ENCODE measurements at places on chromosomes 6 and 20.

GRCh38 chr20:62025832-62026563, 39.7 kb downstream of the TAF4 start:
- DNase-seq = peak; percentile 12

GRCh38 chr20:57683881-57684807, 25.7 kb downstream of the PMEPA1 start:
- no peak for DNase-seq

DNA sequence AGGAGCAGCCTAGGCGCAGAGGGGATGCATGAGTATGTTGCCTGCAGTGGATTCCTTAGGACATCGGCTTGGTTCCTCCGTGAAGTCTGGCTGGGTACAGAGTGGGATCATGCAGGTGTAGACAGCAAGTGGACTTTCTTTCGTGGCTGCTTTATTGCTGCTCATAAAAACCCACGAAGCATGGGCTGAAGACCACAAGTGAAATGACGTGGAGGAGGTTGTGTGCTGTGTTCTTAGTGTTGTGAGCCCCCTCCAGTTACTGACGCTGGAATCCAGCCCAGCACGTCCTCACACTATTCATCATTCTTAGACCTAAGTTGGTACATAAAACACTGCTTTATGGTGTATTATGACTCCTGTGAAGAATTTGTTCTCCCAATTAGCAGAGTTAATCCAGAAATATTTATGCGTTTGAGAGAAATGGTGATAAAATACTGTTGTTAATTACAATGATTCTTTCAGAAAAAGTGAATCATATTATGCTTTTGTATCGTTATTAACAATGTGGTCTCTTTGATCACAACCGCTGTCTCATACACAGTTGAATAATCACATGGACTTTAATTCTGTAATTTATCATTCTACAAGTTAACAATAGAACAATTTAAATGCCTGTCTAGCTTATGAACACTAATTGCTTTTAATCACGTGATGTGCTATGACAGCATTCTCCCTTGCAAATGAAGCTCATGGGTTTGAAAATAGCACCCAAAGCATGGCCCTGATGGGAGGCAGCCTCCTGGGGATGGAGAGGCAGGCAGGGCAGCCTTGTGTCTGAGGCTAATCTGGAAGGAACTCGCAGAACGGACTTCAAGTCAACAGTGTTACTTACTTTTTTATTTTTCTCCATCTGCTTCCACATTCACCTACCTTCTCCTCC, 233.9 kb upstream of the SYNDIG1 start:
- DNase-seq = peak; percentile 0

- no peak for DNase-seq
These were observed 30.8 kb downstream of the SLC2A10 start for GRCh38 chr20:46740214-46740609.

DNA sequence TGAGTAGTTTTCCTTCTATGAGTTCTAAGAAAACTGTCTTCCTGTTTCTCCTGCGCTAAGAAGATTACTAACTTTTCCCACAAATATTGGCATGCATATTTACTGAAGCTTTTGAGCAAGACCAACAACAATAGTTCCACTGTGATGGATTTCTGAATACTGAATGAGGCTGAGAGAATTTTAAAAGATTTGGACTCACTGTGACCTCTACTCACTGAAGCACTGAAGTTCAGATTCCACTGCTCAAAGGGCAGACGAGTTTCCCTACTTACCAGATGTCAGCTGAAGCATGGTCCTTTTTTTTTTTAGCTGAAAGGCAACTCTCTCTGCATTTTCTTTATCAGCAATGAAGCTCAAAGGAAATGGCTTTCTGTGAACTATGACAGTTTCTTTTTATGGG, 718.5 kb downstream of the RFPL4B start:
- peak; percentile 84 for DNase-seq
